ENCODE measurements at places on chromosomes 1 and 21.

DNA sequence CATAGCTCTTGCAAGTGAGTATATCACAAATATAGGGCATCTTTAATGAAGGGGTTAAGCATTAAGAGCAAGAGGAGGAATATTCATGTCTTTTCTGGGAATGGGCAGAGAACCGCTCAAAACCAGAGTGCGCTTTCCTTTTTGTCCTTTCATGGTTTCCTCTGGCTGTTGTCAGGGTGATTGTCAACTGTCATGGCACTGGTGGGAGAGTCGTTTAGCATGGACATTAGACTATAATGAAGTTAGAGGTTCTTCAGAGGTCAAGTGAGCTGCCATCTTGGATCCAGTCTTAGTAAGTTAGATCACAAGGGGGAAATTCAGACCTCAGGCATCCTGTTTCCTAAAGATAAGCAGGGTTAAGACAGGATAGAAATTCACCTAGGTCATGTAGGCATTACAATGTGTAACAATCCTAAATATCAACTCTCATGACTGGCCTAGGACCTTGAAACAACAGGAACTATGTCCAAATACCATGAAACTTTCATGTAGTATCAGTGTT is 12.1 kb upstream of the COA6 start:
- no peak for DNase-seq

DNA sequence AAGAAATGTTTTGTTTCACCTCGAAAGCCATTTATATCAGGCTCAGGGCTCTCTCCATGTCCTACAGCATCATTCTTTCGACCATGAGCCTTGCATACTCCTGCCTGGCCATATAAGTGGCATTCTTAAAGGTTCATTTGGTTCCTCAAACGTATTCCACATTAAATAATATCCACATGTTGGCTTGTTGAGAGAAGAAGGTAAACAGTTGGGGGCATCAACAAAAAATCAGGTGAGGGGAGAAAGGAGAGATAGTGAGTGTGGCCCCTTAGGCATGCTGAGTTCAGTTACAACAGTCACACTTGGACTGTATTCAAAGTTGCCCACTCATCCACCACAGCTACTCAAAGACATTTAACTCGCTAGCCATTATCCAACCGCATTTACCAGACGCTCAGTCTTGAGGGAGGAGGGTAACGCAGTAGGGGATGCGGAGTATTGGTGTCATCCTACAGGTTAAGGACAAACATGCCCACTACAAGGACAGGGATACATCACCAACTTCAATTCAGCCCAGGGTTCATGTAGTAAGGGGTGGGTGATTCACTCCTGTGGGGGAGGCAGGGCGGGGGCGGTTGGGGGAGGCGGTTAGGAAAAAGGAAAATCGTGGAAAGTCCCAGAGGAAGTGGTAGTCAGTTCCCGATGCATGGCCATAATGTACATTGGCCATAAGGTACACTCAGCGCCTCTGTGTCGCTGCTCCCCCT is 1.4 kb downstream of the ZNF697 start:
- no peak for DNase-seq

DNA sequence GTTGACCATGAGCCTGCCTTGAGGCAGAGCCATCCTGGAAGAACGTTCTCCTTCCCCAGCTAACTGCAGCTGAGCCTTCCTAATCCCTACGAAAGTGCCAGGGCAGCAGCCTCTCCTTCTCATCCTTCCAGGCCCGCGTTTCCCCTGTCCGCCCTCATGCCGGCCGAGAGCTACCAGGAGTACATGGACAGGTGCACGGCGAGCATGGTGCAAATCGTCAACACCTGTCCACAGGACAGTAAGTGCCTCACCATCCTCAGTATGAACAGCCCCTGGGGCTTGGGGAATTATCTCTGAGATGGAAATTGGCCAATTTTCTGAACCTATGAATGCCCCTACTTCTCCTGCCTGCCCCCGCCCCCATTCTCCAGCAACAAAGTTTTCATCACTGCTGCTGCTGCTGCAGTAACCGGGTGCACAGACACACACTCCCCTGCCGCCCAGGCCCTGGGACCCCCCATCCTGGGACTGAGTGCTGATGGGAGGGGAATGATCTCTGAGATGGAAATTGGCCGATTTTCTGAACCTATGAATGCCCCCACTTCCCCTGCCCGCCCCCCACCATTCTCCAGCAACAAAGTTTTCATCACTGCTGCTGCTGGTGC is 39.6 kb downstream of the UBASH3A start:
- no peak for DNase-seq

GRCh38 chr1:233078396-233078795 is 128.0 kb downstream of the NTPCR start:
- DNase-seq: no peak

- DNase-seq: no peak
These were observed 844.9 kb downstream of the KCNT2 start for GRCh38 chr1:195763146-195763906.

DNA sequence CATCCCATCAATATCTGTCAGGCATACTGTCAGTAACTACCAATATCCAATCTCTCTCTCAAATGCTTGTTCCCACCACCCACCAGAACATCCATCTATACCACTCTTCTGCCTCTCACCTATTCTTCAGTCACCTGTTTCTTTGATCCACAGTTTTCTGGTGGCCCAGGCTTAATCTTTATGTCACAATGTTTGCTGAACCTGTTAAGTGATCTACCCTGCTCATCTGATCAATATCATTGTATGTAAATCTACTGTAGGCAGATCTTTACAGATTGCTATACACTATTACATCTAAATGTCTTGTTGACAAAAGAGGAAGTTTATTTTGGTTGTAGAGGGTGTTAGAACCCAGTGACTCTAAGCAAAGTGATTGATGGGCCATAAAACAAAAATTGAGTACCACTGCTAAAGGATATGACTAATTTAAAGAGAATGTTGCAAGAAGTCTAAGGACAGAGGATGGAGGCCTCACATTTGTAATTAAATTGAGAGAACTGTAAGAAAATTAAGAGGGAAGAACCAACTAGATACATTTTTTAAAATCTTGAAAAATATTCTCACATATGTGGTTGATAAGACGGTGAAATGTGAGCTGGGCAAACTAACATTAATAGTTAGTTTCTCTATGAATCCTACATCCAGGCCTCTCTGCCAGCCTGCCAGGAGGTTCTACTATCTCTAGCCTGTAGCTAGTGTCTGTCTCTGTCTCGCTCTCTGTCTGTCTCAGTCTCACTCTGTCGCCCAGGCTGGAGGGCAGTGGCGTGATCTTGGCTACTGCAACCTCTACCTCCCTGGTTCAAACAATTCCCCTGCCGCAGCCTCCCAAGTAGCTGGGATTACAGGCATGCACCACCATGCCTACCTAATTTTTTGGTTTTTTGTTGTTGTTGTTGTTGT is 34.1 kb downstream of the EGLN1 start:
- no peak for DNase-seq

- DNase-seq: no peak
These were observed 205.8 kb upstream of the PLXNA2 start for GRCh38 chr1:208449951-208450350.

DNA sequence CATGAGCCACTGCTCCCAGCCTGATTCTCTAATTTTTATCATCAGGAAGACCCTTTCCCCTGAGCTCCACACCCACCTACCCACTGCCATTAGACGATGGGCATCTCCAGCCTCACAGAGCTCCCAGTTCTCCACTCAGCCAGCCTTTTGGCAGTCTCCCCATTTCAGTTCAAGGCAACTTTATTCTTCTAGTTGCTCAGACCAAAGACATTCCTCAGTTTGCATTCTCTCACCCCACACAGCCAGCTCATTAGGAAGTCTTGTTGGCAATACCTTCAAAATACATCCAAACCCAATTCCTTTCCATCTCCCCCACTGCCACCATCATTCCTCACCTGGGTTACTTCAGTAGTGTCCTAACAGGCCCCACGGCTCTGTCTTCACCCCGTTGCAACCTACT is 53.4 kb upstream of the COX20 start:
- no peak for DNase-seq

- peak; percentile 26 for DNase-seq
These were observed 25.6 kb upstream of the IER5 start for GRCh38 chr1:181062836-181063428.

GRCh38 chr1:181104042-181104789 is 15.7 kb downstream of the IER5 start:
- no peak for DNase-seq

DNA sequence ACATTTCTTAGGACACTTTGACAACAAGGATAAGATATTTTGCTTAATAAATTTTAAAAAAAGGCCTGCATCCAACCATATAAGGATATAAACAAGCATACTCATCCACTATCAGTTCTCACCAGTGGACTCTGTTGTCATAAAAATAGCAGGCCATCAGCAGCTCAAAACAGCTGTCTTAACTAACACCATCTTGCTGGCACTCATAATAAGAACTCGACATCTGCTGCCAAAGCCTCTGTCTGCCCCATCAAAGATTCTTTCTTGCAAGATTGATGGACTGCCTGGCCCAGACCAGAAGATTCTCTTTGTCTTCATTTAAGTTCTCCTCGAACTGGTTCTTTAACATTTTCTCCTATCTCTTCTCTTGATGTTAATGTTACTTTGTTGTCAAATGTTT is 10.1 kb downstream of the JMJD4 start:
- DNase-seq: no peak

GRCh38 chr1:236156512-236157208 is 14.3 kb downstream of the GPR137B start:
- peak; percentile 70 for DNase-seq

DNA sequence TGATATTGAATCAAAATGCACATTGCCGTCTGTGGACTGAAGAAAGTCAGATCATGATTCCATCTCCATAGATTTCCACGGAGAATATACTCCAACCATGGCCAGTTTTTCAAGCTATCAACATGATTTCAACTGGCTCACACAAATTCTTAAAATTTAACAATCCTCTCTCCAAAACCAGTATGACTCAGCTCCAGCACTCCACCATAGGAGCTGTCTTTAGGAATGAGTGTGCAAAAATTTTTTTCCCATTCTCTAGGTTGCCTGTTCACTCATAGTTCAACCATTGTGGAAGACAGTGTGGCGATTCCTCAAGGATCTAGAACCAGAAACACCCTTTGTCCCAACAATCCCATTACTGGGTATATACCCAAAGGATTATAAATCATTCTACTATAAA is 40.8 kb downstream of the RGL1 start:
- DNase-seq: no peak

DNA sequence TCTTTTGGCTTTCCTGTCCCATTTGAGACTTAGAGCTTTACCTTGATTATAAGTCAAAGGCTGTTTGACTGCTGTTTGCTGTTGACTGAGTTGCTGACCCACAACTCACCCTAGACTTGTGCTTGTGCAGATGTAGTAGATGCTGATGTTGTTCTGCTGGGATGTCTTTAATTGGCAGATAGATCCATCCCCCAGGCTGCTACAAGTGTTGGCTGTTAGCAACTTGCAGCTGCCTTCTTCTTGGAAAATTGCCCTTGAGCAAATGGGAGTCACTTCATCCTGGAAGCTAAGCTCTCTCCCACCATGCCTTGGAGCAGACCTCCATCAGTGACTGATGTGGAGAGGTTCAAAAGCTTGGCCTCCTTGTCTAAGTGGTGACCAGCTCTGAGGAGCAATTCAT is 139.3 kb upstream of the KIAA0040 start:
- DNase-seq: no peak

DNA sequence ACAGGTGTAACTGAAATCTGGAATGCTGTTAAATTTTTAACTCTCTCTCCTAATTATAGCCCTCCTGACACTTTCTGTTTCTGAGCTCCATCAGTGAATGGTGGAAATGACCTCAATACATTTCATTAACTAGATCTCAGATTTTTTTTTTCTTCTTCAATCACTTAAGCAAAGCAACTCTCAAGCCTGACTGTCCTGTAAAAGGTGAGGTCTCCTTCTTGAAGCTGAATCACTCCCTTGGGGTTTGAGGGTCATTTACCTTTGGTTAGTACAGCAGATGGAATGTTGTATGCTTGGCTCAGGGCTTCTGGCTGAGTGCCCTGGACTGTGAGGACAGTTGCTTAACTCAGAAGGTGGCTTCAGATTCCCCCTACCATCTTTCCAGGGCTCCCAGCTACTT is 518.7 kb downstream of the PTPRC start:
- DNase-seq: no peak

- DNase-seq: no peak
These were observed 21.3 kb downstream of the GPR137B start for GRCh38 chr1:236163463-236164153.

GRCh38 chr1:237247442-237247841 is 205.5 kb downstream of the RYR2 start:
- no peak for DNase-seq

DNA sequence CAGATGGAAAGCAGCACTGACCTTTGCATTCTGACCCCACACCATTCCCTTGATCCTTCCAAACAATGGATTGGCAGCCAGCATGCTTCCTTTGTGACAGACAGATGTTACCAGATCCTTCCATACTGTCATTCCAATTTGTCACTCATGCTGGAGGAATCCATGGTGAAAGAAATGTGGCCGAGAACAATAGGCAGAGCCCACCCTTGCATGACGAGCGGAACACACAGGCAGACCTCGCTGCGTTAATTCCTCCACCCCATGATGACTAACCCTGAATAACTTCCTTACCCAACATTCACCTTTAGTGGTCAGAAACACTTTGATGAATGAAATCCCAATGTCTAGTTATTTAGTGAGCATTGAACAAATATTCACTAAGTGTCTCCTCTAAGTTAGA is 45.1 kb downstream of the PDPN start:
- no peak for DNase-seq

DNA sequence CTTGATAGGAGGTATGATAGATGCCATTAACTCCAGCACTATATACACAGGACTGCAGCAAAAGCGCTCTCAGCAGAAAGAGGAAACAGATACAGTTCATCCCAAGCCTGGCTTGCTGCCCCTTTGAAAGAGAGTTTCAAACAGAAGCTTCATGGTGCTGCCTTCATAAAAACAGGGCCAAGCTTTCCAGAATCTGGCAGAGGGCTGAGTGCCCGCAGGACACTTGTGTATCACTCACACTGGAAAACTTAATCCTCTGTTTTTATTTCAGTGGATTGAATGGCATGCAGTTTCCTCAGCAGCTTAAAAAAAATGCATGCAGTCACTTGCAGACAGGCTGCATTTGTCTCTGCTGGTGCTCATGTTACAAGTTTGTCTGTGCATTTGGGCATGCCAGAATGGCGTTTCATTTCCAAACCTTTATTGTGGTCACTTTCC is 40.4 kb downstream of the KCNJ15 start:
- DNase-seq: no peak

GRCh38 chr1:162861101-162861500 is at the start of gene CCDC190:
TSS of gene CCDC190 (minus strand) at chr1:162861175. CDS start at chr1:162859646, 1,529 bp downstream.
- no peak for DNase-seq

GRCh38 chr1:21663248-21663950 is 5.8 kb downstream of the RAP1GAP start:
- no peak for DNase-seq

GRCh38 chr1:22450351-22451021 is 1.2 kb upstream of the ZBTB40 start:
- no peak for DNase-seq
